ENCODE measurements at places on chromosomes 16 and 17. TPM values are rescaled to one million over a fixed set of nuclear protein-coding genes. Genes with fewer than 3 reads are reported as not detected.

Gene UNKL
- 25.3 TPM for total RNA-seq

Gene SNX20
- 2.1 TPM for total RNA-seq

Gene FADS6
- 5.4 TPM for total RNA-seq

GRCh38 chr16:68009157-68009735 is 6.5 kb downstream of the DPEP2NB start:
- H3K4me1 ChIP-seq = peaks cover 28% of the 10 kb centered on the region
- H3K27me3 ChIP-seq = no peaks in the 10 kb centered on the region
- no peak overlapping the region for H3K4me3 ChIP-seq
- no peak overlapping the region for H3K27ac ChIP-seq
- DNase-seq = no peak

GRCh38 chr17:79978548-79978855 is 57.2 kb downstream of the TBC1D16 start:
- no peaks in the 10 kb centered on the region for H3K36me3 ChIP-seq
- H3K27me3 ChIP-seq = no peaks in the 10 kb centered on the region
- H3K4me1 ChIP-seq = peaks cover 16% of the 10 kb centered on the region
- H3K27ac ChIP-seq = peak overlapping the region; percentile 59

GRCh38 chr16:48000622-48001021 is 155.2 kb downstream of the ABCC12 start:
- no peaks in the 10 kb centered on the region for H3K36me3 ChIP-seq
- no peak overlapping the region for H3K27ac ChIP-seq
- no peaks in the 10 kb centered on the region for H3K4me1 ChIP-seq
- no peaks in the 10 kb centered on the region for H3K27me3 ChIP-seq
- no peak for DNase-seq

DNA sequence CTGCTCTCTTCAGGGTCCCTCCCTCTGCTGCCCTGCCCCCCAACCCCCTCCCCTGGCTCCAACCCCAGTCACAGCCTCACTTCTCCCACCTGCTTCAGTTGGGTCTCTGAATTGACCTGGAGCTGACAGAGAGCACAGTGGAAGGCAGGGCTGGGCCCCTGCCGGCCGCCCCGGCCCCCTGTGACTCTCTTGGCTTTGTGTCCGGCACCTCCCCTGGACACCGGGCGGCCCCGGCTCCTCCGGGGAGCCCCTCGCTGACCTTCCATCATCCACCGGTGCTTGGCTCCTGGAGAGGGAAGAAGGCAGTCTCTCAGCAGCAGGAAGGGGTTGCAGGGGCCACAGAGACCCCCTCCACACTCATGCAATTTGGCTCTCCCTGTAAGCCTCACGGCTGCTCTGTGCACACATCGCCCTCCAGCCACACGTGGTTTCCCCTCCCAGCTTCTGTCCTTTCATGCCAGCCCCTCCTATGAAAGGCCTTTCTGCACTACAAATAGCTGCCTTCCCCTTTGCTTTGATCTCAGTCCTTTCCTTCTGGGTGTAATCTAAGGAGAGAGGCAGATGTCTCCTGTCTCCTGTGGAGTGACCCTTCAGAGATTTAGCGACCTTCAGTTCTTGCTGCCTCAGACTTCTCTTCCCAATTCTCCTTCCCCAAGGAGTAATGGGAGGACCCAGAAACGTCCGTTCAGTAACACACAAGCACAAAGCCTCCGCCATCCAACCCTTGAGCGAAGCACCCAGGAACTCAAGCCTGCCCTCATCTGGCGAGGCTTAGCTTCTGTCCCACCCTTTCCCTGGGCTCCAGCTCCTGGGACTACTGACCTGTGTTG is 8.3 kb downstream of the NKIRAS2 start:
- no peaks in the 10 kb centered on the region for H3K27me3 ChIP-seq
- no peak overlapping the region for H3K4me3 ChIP-seq
- peaks cover 15% of the 10 kb centered on the region for H3K4me1 ChIP-seq
- H3K27ac ChIP-seq = no peak overlapping the region
- no peak for DNase-seq

DNA sequence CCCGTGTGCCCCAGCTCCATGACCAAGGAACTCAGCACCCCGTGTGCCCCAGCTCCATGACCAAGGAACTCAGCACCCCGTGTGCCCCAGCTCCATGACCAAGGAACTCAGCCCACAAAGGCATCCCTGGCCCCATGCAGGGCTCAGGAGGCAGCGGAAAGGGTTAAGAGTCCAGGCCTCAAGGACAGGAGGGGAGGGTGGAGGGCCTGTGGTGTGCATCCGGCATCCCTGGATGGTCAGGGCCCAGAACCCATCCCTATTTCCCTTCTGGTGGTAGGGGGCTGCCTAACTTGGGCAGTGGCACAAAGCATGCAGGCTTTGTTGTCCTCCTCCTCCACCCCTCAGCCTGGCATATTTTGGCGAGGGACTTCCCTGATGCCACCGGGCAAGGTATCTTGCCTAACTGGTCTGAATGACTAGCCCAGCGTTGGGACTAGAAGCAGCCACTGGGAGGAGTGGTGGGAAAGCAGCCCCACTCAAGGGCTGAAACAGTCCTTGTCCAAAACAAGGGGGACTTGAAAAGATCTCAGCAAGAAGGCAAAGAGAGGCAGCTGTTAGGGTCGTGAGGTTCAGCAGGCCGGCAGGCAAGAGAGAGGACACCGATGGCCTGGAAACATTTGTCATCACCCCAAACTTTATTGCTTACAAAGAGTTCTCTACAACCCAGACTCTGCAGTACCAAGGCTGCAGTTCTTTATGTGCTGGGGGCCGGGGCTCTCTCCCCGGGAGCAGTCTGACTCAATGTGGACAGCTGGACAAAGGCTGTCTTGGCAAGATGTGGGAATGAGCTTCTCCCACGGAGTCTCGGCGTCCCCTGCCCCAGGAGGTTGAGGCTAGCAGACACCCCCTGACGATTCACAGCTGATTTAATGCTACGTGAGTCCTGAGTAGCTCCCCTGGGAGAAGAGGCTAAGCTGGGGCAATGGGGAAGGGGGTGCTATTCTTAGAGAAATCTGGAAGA is 902 bp upstream of the SPATA32 start:
- DNase-seq = peak; percentile 65
- H3K4me3 ChIP-seq = peak overlapping the region; percentile 68
- peaks cover 43% of the 10 kb centered on the region for H3K36me3 ChIP-seq
- H3K27ac ChIP-seq = peak overlapping the region; percentile 70
- peaks cover 23% of the 10 kb centered on the region for H3K4me1 ChIP-seq

DNA sequence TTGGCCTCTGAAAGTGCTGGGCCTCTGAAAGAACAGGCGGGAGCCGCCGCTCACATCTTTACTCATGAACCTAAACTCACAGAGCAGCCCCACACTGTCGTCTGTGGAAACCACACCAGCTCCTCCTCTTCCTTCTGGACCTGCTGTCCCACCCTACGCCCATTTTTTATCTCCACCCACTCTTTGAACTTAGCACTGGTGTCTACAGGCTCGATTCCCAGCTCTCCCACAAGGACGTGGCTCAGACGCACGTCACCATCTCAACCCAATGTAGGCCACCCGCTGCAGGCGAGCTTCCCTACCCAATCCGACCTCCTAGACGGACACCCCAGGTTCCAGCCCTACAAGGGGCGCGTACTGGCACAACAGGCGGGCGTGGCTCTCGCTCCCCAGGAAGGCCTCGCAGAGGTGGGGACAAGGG is 62.2 kb downstream of the NXN start:
- no peak overlapping the region for H3K4me3 ChIP-seq
- H3K4me1 ChIP-seq = peaks cover 17% of the 10 kb centered on the region
- no peaks in the 10 kb centered on the region for H3K27me3 ChIP-seq
- peak overlapping the region; percentile 67 for H3K27ac ChIP-seq

- H3K36me3 ChIP-seq = no peaks in the 10 kb centered on the region
- H3K27me3 ChIP-seq = no peaks in the 10 kb centered on the region
- no peaks in the 10 kb centered on the region for H3K4me1 ChIP-seq
- H3K27ac ChIP-seq = no peak overlapping the region
- no peak overlapping the region for H3K4me3 ChIP-seq
- DNase-seq = no peak
Observed at GRCh38 chr16:73159296-73159695, 111.4 kb upstream of the ZFHX3 start.

GRCh38 chr17:9937901-9938300 is 32.8 kb upstream of the RCVRN start:
- H3K36me3 ChIP-seq = peaks cover 38% of the 10 kb centered on the region
- no peak overlapping the region for H3K4me3 ChIP-seq
- H3K27me3 ChIP-seq = no peaks in the 10 kb centered on the region
- DNase-seq = no peak

Gene C16orf96
- 0.32 TPM for total RNA-seq

- H3K36me3 ChIP-seq = peaks cover 17% of the 10 kb centered on the region
- H3K27ac ChIP-seq = no peak overlapping the region
- no peaks in the 10 kb centered on the region for H3K4me1 ChIP-seq
- H3K27me3 ChIP-seq = no peaks in the 10 kb centered on the region
Observed at GRCh38 chr16:81899601-81900000, 111.7 kb downstream of the SDR42E1 start.

- peaks cover 28% of the 10 kb centered on the region for H3K36me3 ChIP-seq
- H3K4me1 ChIP-seq = no peaks in the 10 kb centered on the region
- H3K27me3 ChIP-seq = no peaks in the 10 kb centered on the region
- no peak overlapping the region for H3K4me3 ChIP-seq
Observed at GRCh38 chr16:54110016-54110981, 176.3 kb downstream of the IRX3 start.

- DNase-seq = no peak
- H3K27me3 ChIP-seq = no peaks in the 10 kb centered on the region
- no peak overlapping the region for H3K27ac ChIP-seq
- H3K4me3 ChIP-seq = no peak overlapping the region
- peaks cover 37% of the 10 kb centered on the region for H3K4me1 ChIP-seq
- no peaks in the 10 kb centered on the region for H3K36me3 ChIP-seq
Observed at GRCh38 chr17:30228011-30228410, 7.5 kb downstream of the SLC6A4 start.

Gene PRR29
- not detected for total RNA-seq

GRCh38 chr17:42629411-42630009 is 20.0 kb downstream of the TUBG1 start:
- peaks cover 15% of the 10 kb centered on the region for H3K4me1 ChIP-seq
- no peak for DNase-seq
- no peak overlapping the region for H3K4me3 ChIP-seq
- no peaks in the 10 kb centered on the region for H3K36me3 ChIP-seq

DNA sequence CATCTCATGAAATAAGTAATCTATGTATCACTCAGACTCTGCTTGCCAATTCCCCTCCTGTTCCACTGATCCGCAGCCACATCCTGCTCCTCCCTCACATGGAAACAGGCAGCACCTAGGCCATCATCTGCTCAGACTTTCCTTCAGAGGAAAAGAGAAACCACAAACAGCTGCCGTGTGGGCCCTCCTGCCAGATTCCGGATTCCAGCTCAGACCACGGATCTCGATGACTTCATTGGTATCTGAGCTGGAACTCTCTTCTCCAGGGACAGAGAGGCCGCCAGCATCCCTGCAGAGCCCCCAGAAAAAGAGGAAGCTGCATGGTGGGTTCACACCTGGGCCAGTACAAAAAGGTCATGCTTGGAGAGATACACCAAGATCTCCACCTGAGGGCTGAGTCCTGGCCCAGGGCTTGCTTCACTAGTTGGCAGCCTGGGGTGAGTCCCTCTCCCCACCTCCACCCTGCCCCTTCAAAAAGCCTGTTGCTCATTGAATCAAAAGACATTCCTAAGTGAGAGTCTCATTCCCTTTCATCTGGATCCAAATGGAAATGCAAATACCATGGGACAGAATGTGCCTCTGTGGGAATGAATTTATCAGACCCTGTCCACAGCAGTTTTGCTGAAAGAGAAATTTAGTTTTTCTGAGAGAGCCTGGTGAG is 47.2 kb downstream of the HOXB1 start:
- H3K4me1 ChIP-seq = peaks cover 8% of the 10 kb centered on the region
- no peak for DNase-seq
- no peaks in the 10 kb centered on the region for H3K36me3 ChIP-seq
- H3K4me3 ChIP-seq = no peak overlapping the region
- no peak overlapping the region for H3K27ac ChIP-seq

Gene RECQL5
- 35.3 TPM for total RNA-seq

DNA sequence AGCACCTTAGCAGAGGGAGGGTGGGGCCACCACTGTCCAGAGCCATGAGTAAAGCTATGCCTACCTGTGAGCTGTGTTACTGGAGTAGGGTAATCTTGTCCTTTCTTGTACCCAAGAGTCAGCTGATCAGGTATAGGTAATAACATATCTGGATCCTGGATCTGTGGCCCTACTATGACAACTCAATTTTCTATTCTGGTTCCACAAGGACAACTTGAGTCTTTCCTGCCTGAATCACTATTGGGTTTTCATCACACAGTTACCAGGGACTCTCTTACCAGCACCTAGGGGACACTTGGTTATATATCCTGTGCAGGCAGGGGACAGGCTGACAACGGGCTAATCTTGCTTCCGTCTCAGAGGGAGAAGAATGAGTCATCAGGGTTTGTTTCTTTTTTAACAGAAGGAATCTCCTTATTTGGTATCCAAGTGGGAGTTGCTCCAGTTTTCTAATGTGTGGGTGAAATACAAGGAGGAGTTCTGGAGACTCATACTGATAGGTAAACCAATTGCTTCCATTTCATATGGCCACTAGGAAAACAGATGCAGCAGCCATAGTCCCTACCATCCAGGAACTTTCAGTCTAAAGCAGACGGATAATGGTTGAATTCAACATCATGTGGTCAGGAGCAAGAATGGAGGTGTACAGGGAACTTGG is 6.8 kb downstream of the ZNF267 start:
- H3K27ac ChIP-seq = peak overlapping the region; percentile 19
- H3K36me3 ChIP-seq = peaks cover 11% of the 10 kb centered on the region
- no peaks in the 10 kb centered on the region for H3K27me3 ChIP-seq
- peaks cover 56% of the 10 kb centered on the region for H3K4me1 ChIP-seq
- no peak overlapping the region for H3K4me3 ChIP-seq
- DNase-seq = no peak

- no peak overlapping the region for H3K4me3 ChIP-seq
- peaks cover 24% of the 10 kb centered on the region for H3K36me3 ChIP-seq
- H3K27ac ChIP-seq = no peak overlapping the region
- H3K4me1 ChIP-seq = peaks cover 17% of the 10 kb centered on the region
- DNase-seq = peak; percentile 90
Observed at GRCh38 chr17:82781894-82782274, 30.0 kb downstream of the TBCD start.

Data from suprapubic skin (tissue), 4 donors.